Urinary bladder (tissue), 4 donors: ENCODE measurements at places on chromosomes 16 and 17.

DNA sequence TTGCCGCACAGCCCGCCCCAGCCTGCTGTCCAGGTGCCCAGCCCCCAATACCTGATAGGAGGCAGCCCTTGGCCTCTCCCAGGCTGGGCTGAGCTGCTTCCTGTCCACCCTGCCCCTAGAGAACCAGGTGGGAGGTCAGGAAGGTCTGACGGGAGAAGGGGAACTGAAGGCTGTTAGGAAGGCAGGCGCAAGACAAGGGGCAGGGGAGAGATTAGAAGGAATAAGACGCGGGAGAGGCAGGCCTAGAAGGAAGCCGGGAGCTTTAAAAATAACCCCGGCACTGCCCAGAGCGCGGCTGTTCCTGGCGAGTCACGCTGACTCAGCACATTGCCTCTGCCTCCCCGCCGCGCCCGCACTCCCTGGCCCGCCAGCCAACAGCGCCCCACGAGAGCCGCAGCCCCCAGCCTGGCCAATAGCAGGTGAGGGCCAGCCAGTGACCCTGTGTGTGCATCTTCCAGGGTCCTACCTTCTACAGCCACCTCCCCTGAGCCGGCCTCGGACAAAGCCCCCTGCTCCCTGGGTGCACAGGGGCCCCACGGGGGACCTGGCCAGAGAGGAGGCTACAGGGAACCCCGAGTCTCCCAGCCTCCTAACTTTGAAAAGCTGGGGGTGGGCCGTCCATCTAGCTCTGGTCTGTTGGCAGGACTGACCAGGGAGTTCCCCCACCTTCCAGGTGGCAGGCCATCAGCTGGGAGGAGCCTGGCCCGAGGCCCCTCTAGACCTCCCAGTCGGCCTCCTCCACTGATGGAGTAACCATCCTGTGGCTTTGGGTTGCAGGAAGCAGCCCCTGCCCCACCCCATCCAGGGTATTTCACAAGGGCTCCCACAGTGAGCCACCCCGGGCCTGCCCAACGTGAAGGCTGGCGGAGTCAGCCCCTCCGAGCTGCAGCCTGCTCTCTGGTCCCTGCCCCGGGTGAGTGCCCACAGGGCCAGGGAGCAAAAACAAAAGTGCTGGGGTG lies 4.0 kb downstream of the MAFG start:
- no peak for DNase-seq

GRCh38 chr17:43019418-43019817 lies 2.8 kb downstream of the VAT1 start:
- no peak for DNase-seq

GRCh38 chr17:29622337-29623282 lies at the start of gene CORO6:
CORO6 (minus strand) TSS chr17:29622912; CDS start chr17:29621421, 1,491 bp downstream.
- no peak for DNase-seq

DNA sequence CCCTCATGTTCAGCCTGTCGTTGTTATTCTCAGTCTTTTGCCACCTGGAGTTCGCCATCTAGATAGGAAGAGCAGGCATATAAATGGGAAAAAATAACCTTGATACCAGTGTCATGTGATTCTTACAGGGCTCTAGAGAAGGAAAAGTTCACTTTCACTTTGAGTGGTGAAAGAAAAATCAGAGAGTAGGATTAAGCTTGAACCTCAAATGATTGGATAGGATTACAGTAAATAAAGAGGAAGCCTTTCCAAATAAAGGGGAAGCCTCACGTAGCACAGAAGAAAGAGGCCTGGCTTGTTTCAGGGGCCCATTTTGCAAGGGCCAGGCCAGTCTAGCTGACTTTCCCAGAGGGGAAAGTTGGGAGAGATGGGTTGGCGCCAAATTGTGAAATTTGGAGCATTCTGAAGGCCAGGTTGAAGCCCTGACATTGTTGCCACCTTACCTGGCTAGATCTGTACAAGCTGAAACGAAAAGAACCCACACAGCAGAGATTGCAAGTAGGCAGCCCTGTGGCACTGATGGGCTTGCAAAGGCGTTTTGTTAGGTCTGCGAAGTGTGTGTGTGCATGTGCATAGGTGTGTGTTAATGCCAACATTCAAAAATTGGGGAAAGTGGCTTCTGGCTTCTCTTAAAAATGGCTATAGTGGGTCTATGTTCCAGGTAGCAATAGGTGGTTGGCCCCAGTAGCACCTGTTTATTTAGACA lies 38.8 kb downstream of the TMC6 start:
- DNase-seq: no peak

- DNase-seq: no peak
Measured at GRCh38 chr17:5019475-5019956, 15.7 kb downstream of the SLC52A1 start.

GRCh38 chr17:48131216-48131824 lies 23.8 kb downstream of the SNX11 start:
- no peak for DNase-seq

DNA sequence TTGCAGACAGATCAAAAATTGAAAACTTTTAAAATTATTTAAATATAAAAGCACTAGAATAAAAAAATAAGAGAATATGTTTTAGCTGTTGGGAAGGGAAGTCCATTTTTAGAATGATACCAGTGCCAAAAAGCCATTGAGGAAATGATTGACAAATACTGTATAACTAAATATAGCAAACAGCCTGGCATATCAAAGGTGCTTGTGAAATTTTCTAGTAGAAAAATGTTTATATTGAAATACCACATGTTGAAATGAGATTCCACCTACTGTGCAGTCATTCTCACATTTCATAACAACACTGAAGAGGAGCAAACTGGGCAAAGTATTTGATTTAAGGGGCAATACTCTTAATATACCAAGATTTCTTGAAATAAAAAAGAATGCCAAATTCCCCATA lies 183.5 kb downstream of the PHKB start:
- DNase-seq: no peak

GRCh38 chr17:60091109-60091508 lies 12.4 kb upstream of the HEATR6 start:
- DNase-seq: no peak

DNA sequence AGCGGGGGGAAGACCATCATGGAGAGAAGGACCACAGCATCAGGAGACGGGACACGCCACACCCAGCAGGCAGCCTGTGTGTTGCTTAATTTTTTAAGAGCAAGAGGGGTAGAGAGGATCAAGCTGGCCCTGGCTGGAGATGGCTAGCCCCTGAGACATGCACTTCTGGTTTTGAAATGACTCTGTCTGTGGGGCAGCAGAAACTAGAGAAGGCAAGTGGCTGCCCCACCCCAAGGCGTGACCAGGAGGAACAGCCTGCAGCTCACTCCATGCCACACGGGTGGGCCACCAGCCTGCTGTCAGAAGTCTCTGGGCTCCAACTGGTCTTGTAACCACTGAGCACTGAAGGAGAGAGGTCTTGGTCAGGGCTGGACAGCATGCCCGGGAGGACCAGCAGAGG lies 75.5 kb downstream of the SOCS1 start:
- no peak for DNase-seq

- no peak for DNase-seq
Measured at GRCh38 chr16:65301029-65301428, 179.2 kb upstream of the CDH11 start.

- no peak for DNase-seq
Measured at GRCh38 chr16:89166696-89167424, 4.7 kb upstream of the CDH15 start.

DNA sequence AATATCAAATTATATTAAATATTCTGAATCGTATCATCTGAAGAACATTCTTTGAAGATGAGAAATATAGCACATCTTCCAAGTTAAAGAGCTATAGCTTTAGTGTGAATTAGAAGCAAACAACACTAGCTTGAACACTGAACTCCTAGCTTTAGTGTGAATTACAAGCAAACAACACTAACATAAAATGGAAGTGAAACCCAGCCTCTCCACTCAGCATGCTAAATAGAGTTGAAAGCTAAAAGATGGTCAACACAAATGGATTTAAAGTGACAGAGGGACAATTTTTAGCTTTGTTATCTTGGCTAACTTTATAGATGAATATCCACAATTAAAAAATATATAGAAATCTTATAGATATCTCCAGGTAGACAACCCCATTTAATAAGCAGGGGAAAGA lies 4.5 kb upstream of the KIF2B start:
- no peak for DNase-seq

DNA sequence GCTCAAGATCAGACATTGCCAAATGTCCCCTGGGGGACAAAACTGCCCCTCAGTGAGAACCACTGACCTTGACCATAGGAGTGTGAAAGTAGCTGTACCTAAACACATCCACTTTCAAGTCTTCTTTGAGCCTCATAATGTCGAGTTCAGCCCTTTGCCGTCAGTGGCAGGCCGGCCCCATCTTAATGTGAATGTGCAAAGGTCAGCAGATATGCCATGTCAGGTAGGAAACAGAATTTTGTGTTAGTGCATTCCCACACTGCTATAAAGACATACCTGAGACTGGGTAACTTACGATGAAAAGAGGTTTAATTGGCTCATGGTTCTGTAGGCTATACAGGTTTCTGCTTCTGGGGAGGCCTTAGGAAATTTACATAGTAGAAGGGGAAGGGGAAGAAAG lies 95.1 kb upstream of the PIRT start:
- DNase-seq: no peak

- no peak for DNase-seq
Measured at GRCh38 chr16:9049241-9049640, 42.2 kb upstream of the HAPSTR1 start.

- no peak for DNase-seq
Measured at GRCh38 chr17:6574687-6575595, 18.6 kb upstream of the PITPNM3 start.

DNA sequence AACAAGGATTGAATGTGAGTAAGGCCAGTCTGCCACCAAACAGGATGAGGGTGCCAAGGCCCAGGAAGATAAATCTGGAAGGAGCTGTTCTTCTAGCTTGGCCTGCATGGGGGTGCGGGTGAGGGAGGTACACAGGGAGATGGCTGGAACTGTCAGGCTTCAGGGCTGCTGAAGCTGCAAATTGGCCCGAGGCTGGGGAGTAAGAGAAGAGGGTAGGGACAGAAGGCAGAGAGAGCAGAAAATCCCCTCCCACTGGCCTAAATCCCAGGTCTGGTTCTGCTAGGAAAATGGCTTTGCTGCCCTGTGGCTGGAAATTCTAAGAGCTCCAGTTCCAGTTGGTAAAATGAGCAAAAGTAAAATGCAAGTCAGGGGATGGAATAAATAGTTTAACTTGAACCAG lies 87.9 kb downstream of the CCDC182 start:
- no peak for DNase-seq

- DNase-seq: no peak
Measured at GRCh38 chr17:44832805-44833204, 2.7 kb upstream of the GJC1 start.

GRCh38 chr17:81084680-81085419 lies 49.9 kb downstream of the BAIAP2 start:
- no peak for DNase-seq

GRCh38 chr16:15701975-15702970 lies 52.2 kb downstream of the NDE1 start:
- no peak for DNase-seq

DNA sequence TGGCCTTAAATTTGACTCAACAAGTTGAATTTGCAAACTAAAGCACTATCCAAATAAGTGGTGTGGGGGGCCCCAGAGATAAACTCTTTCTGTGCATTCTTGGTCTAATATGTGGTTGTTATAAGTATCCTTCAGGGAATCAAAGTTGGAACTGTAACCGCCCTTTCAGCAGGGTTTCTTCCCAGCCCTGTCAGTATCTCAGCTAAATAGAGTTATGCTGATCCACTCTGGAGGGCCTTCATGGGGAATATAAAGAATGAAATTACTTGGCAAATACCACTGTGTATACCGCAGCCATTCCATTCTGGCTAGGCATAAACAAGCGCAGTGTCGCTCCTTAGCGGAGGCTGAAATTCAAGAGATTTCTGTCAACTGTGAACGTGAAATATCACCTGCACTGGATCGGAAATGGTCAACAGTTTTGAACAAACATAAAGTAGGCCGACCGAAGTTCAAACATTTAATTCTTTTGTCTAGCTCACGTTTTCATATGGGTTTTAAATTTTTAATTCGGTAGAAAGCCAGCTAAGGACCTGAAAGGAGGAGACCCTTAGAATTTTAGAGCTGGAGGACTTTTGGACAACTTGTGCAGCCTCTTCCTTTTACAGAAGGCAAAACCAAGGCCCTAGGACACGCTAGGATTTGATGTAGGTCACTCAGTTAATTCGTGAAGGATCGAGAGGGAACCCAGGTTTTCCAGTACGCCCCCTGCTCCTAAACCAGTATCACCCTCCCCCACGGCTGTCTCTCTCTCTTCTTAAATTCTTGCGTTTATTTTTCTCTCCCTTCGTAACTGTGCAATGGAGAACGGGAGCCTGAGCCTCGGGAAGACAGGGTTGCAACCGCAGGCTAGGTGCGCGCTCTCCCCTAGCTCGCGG lies 74.7 kb downstream of the CHD9 start:
- peak; percentile 32 for DNase-seq

DNA sequence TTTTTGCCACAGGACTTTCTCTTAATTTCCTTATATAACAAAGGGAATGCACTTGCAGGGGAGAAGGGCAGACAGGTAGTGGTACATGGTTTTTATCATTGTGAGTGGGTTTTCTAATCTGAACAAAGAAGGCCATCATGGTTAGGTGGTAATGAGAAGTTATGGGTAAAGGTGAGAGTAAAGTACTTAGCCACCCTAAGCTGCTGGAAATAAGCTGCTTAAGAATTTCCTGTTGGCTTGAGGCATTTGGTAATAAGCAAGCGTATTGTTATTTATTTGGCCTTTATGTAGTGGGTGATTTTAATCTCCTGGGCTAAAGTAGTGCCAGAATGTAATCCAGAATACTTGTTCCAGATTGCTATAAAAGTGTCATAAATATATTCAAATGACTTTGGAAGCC lies 27.1 kb downstream of the TAC4 start:
- no peak for DNase-seq
